ENCODE measurements at places on chromosomes 16 and 17. TPM values are rescaled to one million over a fixed set of nuclear protein-coding genes. Genes with fewer than 3 reads are reported as not detected.

DNA sequence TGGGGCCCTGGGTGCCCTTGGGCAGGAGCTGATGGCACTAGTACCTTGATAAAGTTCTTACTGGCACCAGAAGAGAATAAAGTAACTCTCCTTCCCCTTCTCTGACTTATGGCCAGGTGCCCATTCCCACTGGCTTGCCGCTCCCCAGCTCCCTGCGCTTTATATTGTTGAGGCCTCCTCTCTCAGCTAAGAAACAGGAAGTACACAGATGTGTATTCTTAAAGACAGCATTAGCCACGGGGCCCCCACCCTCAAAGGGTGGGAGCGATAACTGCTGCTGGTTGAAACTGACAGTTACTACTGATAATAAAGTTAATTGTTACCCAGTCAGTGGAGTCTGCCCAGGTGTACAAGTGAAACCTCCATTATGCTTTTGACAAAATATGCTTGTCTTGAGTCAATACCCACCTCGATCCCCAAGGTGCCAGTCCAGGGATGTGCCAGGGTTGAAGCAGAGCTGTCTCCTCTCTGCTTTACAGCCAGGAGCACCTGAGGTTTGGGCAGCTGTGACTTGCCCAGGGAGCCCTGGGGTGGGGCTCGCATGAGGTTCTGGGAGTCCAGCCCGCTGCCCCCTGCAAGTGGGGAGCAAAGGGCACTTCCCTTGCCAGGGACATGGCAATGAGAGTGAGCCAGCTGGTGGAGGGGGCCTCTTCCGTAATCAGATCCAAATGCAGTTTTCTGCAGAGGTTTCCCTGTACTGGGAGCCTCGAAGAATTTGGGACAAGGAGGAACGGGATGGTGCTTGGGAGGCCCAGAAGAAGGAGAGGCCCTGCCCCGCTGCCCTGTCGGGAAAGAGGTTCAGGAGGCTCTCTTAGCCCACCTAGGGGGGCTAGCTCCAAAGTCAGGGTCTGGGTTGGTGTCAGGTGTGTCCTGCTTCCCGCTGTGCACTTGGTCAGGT lies 5.4 kb upstream of the CLDN9 start:
- DNase-seq = peak; percentile 71

GRCh38 chr17:49598918-49599317 lies 23.2 kb downstream of the NXPH3 start:
- DNase-seq = no peak

MEOX1 gene
- total RNA-seq = not detected

HSPB9 gene
- not detected for total RNA-seq

MYH2 gene
- not detected for total RNA-seq

GRCh38 chr16:56632156-56632847 lies at the start of gene MT1M:
TSS of gene MT1M (plus strand) at chr16:56632659. CDS start at chr16:56632732, 73 bp downstream.
- DNase-seq = no peak

TSNAXIP1 gene
- total RNA-seq = 1.1 TPM

- DNase-seq = no peak
Measured at GRCh38 chr17:2982854-2983253, 80.6 kb downstream of the OR1D5 start.

DNA sequence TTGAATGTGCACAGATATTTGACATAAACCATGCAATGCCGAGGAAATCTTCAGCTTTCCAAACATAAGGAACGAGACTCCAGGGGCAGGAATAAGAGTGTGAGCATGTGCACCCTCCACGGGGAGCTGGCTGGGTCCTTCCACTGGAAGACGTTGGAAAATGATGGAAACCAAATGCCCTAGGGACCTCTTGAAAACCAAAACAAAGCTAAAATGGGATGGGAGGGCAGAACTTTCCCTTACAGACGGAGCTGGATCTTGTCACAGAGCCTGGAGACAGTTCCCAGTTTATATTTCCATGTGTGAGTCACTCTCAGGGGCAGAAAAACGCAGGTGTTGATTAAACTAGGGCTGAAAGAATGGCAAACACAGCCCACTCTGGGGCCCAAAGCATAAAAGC lies 34.4 kb upstream of the DNAH17 start:
- no peak for DNase-seq

LRRC75A gene
- total RNA-seq = 8.0 TPM

TBC1D3H gene
- total RNA-seq = not detected

GRCh38 chr17:55451203-55451641 lies 29.6 kb upstream of the MMD start:
- DNase-seq = no peak

DNA sequence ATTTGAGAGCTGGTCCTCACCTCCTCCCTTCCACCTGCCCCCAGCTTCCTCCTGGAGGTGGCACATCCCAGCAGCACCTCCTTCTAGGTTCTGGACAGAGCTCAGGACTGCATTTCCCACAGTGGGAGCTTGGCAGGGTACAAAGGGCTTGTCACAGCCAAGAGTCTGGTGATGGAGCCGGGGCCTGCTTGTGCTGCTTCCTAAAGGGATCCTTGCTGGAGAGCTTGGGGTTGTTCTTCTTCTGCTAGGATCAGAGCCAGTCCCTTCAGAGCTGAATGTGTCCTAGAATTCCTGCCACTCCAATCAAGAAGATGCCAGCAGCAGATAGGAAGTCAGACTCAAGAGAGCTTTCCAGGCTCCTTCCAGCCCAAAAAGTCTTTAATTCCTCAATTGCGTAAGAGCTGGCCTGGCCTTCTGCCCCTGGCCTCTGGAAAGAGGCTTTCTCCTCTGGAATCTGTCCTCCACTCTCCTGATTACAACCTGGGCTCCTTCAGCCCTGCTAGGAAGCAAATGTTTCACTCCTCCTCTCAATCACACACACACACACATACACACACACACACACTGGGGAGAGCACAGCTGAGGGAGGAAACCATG lies 4.4 kb downstream of the CD300E start:
- DNase-seq = no peak

GRCh38 chr17:10105513-10106001 lies 92.8 kb downstream of the GAS7 start:
- DNase-seq = no peak

DNA sequence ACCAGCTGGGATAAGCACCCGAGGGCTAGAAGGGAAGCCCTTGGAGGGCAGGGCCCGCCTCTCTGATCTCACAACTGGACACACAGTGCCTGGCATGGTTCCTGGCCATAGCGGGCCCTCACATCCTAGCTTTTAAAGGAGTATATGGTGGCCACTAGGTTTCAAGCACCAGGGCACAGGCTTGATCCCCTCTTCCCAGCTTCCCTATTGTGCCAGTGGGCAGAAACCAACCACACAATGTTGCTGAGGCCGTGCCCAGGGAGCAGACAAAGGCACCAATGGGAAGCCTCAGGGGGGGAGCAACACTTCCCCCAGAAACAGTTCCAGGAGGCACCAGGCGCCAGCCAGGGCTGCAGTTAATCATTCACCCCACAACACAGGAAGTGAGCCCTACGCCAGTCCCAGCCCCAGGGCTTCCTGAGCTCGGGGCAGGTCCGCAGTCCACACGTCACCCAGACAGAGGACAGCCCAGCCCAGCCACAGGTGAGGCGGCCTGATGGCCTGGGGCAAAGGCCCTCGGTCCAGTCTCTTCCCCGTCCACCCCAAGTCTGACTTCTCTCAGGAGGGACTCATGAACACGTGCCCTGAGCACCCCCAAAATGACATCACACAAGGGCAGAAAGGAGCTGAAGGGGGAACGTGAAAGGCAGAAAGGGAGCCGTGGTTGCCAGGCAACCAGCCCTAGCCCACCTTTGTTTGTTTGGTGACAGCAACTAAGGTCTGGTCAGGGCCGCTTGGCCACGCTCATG lies 12.8 kb downstream of the SMIM5 start:
- peak; percentile 97 for DNase-seq
